ENCODE measurements at places on chromosomes 1 and 21. TPM values are rescaled to one million over a fixed set of nuclear protein-coding genes. Genes with fewer than 3 reads are reported as not detected.

DNA sequence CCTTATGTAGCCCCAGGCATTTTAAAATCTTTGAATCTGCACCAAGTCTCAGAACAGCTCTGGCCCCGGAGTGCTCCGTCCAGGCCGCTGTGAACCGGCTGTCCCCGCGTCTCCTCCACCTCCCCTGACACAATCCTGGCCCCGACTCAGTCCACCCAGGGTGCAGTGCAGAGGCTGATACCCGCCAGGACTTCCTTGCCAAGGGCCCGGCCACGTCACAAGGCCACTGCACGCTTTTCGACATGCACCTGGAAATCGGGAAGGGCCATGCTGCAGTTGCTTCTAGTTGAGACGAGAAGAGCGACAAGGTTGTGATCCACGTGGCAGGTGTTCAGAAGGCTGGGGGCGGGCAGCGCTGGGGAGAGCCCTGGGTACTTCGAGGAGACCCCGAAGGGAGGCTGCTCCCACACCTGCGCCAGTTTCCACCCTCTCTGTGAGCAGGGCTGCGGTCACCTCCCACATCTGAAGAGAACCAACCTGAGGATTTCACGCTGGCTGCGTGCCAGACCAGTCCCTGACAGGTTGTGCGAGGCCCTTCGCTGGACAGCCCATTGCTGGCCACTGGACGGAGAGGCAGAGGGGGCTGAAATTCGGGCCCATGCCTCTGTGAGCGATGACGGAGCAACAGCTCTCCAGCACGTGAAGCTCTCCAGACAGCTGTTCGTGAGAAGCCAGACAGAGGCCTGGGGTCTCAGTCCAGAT lies 6.7 kb downstream of the VWA1 start:
- DNase-seq: no peak

DNA sequence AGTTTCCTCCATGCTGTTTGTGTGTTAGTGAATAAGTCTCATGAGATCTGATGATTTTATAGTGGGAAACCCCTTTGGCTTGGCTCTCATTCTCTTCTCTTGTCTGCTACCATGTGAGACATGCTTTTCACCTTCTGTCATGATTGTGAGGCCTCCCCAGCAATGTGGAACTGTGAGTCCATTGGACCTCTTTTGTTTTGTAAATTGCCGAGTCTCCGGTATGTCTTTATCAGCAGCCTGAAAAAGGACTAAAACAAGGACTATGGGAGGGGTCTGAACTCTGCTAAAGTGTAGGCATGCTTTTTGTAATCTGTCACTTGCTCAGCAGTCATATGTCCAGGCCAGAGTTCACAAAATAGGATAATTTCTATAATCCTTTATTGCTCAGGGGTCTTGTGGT lies 164.0 kb upstream of the SNX7 start:
- no peak for DNase-seq

DNA sequence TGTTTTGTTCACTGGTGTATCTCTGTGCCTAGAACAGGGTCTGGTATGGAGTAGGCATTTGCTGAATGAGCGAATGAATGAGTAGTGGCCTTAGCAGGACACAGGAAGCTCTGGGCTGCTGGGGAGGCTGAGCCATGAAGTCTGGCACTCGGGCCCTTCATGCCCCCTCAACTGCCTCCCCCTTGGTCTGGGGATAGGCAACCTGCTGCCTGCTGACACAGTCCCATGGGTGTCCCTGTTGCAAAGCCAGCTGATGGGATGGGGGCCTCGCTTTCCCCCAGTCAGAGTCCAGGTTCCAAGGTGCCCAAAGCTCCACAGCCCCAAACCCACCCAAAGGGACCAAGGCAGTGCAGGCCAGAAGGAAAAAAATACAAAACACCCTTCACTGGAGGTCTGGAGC lies 107.0 kb upstream of the CASZ1 start:
- no peak for DNase-seq

DNA sequence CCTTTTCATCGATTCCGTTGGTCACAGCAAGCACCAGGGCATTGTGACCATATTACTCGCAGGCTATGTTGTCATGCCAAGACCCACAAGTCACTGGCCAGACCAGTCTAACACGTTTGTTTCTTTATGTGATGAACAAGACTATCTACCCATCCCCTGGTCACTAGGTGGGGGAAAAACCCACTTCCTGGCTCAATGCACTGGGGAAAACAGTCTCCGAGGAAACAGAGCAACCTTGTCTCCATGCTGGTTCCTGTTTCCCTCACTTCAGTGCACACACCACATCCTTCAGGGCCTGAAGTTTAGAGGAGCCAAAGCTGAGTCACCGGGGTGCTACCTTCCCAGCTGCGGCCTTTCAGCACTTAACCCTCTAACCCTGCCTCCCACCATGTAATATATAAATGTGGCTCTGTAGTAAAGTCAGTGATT lies 20.9 kb downstream of the ERICH3 start:
- peak; percentile 99 for DNase-seq

DNA sequence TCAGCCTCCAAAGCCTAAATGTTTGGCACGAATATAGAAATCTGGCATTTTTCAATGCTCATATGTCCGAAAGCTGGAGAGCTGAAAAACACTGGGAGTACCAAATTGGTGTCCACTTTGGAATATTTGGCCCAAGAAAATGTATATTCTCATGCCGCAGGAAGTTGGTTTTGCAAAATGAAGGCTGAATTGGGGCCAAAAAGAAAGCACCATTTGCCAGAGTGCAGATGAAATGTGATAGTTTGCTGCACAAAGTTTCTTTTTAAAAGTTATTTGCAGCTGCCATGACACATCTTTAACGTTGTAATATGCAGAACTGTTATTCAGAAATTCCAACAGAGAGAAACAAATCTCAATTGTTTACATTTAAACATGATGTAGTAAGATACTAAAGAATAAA lies 124.2 kb upstream of the LYPLAL1 start:
- peak; percentile 11 for DNase-seq

GRCh38 chr1:55039342-55040082 lies at the start of gene PCSK9:
PCSK9 (plus strand) TSS chr1:55039548; CDS start chr1:55039838, 290 bp downstream.
- peak; percentile 39 for DNase-seq

GJA5 gene
- total RNA-seq: 2.0 TPM

LRRC53 gene
- not detected for total RNA-seq

SYNC gene
- 10.0 TPM for total RNA-seq
